ENCODE measurements at places on chromosomes 5 and 9. TPM values are rescaled to one million over a fixed set of nuclear protein-coding genes. Genes with fewer than 3 reads are reported as not detected.

DNA sequence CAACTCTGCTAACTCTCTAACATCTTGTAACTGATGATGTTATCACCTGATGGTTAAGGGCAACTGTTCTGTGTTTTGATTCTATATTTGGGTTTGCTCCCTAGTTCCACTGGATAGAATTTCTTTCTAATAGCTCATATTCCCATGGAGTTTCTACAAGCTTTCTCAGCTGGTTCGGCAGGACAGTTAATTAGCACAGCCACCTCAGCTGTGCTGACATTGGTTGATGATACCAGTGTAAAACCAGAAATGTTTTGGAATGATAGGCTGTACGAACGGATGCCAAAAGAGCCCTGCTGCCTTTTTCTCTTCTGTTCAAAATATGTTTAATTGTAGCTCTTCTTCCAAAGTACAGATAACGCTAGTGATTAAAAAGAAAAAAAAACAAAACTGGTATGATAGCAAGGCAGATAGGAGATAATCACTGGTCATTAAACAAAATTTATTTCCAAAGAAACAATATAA is 440.5 kb upstream of the ZNF608 start:
- DNase-seq = no peak

Gene PCDHB16
- total RNA-seq = 24.6 TPM

DNA sequence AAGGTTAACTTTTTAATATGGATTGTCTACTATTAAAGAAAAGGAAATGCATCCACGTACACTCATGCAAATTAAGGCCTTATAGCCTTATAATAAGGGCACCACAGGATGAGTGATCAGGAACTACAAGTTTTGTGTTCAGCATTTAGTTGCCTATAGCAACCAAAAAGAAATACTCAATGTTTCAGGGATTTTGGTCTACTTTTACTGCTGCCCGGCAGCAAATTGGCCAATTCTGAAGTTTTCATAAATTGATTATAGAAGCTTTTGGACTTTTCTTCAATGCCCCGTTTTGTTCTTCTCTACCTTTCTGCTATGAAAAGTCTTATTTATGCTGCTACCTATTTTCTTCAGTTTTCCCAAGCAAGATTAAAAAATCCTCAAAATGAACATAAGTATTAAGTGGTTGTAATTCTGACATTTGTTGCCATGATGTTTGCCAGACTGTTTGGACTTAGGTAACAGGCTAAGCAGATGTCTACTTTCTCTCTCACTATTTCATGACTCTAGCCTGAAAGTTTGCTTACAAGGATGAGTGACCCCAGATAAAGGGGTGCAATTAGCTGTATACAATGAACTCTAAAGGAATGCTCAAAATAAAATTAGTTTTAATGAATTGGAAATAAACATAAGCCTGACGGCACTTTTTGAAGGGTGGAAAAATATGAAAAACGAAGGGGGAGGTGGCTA is 391.5 kb upstream of the DAB2 start:
- no peak for DNase-seq

DNA sequence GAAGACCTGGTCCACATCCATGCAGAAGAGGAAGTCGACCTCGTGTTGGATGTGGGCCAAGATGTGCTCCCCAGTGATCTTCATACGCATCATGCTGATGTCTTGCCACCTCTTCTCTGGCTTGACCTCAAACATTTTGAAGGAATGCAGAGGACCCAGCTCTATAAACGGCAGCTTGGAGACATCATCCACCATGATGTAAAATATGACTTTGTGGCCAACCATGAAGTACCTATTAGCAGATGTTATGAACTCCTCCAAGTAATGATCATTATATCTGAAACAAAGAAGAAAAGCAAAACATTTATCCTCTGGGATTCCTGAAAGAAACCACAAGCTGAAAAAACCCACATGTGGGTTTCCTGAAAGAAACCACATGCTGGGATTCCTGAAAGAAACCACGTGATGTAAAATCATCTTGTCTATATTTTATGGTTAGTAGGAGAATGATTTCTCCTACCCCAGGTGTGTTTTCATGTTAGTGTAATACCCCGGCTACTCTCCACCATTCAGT is 52.3 kb downstream of the GGTA1 start:
- DNase-seq = no peak

- DNase-seq = no peak
Observed at GRCh38 chr5:18051953-18052352, 417.7 kb downstream of the TAF11L14 start.
